Activated CD4-positive, alpha-beta T cell treated with anti-CD3 and anti-CD28 coated beads, Interleukin-2, amount 10 ng/mL, durations not matched to agents 24 days and 14 days (primary cell): ENCODE measurements at places on chromosomes 6 and 20. TPM values are rescaled to one million over a fixed set of nuclear protein-coding genes. Genes with fewer than 3 reads are reported as not detected.

Gene MKKS
- total RNA-seq, result 8.0 and 8.9 TPM in 2 replicates

- no peak for DNase-seq
Measured at GRCh38 chr6:68339488-68340131, 295.5 kb upstream of the ADGRB3 start.

GRCh38 chr6:103277936-103278335 is 1581.8 kb downstream of the HACE1 start:
- DNase-seq, result no peak

GRCh38 chr20:45056473-45057173 is 44.3 kb downstream of the KCNS1 start:
- DNase-seq, result no peak

Gene TNF
- total RNA-seq, result 294 and 303 TPM in 2 replicates

DNA sequence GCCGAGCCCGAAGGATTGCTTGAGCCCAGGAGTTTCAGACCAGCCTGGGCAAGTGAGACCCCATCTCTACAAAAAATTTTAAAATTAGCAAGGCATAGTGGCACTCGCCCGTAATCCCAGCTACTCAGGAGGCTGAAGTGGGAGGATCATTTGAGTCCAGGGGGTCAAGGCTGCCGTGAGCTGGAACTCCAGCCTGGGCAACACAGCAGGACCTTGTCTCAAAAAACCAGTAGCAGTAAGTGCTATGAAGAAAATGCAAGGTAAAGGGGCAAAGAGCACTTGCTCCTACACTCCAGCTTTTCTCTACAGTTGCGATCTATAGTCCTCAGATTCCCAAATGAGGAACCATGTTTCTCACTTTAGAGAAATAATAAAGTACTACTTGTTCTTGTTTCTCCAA is 1.8 kb upstream of the DDX39B start:
- no peak for DNase-seq

DNA sequence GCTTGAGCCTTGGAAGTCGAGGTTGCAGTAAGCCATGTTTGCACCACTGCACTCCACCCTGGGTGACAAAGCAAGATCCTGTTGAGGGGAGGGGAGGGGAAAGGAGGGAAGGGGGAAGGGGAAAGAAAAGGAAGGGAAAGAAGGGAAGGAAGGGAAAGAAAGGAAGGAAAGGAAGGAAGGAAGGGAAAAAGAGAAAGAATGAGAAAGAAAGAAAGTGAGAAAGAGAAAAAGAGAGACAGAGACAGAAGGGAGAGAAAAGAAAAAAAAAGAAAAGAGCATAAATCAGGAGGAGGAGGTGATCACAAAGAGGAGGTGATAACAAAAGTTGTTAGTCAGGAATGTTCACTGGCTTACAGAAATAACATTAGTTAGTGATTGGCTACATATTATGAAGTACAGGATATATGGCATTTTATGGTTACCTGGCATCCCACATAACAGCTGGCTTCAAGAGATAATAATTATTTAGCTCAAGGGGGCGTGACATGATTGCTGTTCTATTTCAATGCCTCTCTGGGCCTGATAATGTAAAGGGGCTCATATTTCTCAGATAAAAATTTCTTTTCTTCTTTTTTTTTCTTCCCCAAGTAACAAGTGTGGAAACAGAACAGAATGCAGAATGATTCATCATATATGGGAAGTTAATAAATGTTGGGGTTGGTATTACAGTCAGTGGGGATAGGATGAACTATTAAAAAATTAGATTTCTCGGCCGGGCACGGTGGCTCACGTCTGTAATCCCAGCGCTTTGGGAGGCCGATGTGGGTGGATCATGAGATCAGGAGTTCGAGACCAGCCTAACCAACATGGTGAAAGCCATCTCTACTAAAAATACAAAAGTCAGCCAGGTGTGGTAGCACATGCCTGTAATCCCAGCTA is 27.1 kb downstream of the SAMHD1 start:
- DNase-seq, result no peak

Gene NOTCH4
- 0.28 and 0.37 TPM in 2 replicates for total RNA-seq

DNA sequence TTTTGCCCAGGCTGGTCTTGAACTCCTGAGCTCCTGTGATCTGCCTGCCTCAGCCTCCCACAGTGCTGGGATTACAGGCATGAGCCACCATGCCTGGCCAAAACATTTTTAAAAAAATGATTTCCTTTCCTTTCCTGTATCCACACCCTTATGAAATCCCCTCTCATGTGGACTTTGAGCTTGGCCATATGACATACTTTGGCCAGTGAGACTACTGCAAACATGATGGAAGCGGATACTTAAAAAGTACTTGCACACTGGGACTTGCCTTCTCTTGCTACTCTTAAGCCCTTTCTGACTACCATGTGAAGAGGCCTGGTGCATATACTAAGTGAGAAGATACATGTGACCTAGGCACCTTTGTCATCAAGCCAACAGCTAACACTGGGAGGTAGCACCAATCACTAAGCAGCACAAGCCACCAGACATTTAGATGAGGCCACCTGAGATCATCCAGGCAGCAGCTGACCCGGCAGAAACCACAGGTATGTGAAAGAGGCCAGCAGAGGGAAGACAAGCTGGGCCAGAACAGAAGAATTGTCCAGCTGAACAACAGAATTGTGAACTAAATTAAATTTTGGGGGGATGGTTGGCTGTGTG is 78.5 kb upstream of the HDAC2 start:
- no peak for DNase-seq

DNA sequence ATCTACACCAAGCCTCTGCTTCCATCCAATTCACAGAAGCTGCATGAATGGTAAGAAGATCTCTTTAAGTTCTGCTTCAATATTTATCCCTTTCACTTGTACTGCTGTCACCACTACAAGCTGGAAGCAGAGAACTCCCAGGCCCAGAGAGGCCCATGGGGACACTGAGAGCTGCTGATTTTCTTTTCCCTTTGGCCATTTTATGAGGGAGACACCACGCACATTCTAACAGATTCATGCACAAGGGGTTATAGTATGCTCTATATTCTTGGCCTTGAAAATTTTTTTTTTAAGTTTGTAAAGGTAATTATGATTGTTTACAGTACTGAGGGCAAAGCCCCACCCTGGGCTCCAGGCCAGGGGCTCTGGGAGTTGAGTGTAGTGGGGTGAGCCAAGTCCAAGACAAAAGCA is 88.4 kb downstream of the MYB start:
- no peak for DNase-seq

Gene CLPSL2
- total RNA-seq, result not detected in 2 replicates

DNA sequence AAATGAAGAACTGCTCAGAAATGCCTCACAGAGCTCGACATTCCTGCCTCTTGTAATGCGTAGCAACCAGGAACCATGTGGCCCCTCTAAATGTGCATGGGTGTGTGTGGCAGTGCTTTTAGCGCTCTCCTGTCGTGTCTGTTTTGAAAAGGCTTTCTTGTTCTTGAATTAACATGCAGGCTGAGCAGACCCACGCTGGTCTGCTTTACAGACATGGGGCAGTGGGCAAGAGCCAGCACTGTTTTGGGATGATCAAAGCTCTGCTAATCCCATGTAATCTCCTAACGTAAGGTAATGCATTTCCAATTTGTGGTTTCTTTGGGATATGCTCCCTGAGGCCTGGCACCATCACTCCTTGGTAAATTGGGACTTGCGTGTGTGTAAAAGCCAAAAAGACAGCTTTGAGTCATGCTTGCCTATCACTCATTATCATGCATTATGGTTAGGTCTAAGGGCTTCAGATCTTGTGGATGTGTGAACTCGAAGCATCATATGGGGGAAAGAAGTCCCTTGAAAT is 11.8 kb downstream of the RIPOR2 start:
- no peak for DNase-seq

- no peak for DNase-seq
Measured at GRCh38 chr6:56668158-56668557, 25.5 kb upstream of the DST start.

Gene PNPLA1
- not detected in 2 replicates for total RNA-seq

Gene PRL
- not detected in 2 replicates for total RNA-seq

- peak; percentile 82 for DNase-seq
Measured at GRCh38 chr6:25788305-25788922, 33.9 kb downstream of the SLC17A4 start.

Gene TUBE1
- 24.3 and 30.1 TPM in 2 replicates for total RNA-seq

- DNase-seq, result no peak
Measured at GRCh38 chr6:147037881-147038280, 166.3 kb upstream of the STXBP5 start.

- no peak for DNase-seq
Measured at GRCh38 chr6:56730663-56731529, 88.2 kb upstream of the DST start.

DNA sequence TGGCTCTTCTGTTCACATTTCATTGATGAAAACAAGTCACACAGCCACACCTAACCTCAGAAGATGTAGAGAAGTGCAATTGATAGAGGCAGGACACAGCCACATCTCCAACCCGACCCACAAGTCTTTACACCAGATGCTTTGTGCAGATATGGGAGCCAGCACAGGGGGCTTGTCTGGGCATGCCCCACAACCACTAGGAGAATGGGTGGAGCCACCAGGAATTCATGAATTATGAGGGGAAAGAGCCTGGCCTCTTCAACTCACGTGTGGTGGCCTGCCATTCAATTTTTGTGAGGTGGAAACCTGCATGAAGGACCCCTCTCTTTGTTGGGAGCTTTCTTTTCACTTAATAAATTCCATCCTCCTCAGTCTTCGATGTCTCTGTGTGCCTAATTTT is 79.1 kb downstream of the OGFRL1 start:
- no peak for DNase-seq

Gene ZC3H12D
- total RNA-seq, result 79.6 and 79.8 TPM in 2 replicates

Gene MYT1
- total RNA-seq, result not detected in 2 replicates

Gene COX4I2
- not detected in 2 replicates for total RNA-seq

GRCh38 chr6:168525114-168525513 is 84.1 kb downstream of the SMOC2 start:
- no peak for DNase-seq

DNA sequence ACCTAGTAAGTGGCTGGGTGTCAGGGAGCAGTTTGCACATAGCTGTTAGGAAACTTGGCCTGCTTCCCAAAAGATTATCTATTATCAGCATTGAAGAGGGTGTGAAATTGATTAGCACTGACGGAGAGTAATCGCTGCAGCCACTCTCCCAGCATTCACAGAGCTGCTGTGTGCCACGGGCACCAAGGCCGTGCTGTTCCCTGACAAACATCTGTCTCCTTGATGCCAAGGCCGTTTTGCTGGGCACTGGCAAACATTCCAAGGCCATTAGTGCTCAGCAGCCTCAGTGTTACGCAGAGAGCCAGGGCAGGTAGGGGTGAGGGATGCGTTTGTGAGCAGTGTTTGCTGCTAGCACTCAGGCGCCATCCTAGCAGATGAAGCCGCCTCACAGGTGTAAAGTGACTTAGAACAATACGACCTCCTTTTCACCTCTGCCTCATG is 57.7 kb upstream of the VSTM2L start:
- no peak for DNase-seq

DNA sequence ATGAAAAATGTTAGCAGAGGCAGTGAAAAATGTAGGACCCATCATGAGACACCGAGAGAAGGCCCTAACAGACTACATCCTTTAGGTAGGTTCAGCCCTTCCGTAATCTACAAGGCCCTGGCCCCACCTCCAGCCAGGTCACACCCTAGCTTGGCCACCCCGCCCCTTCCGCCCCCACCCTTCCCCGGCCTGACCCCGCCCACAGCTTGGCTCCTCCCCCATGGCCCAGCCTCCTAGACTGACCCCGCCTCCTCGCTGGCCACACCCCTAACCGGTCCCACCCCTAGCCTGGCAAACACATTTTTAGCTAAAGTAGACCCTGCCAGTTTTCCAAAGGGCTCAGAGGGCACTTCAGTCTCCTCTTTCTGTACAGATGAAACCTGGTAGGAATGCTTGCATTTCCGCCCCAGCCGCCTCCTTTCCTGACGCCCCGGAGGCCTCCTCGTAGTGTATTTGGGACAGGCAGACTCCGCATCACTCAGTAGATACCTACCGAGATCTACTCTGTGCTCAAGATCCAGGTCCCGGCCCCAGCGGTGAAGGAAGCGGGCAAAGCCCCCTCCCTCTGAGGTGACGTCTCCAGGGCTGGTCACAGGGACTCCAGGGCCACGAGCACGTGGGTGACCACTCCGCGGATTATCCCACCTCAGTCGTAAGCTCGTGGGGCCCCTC is 443.5 kb downstream of the PREX1 start:
- peak; percentile 59 for DNase-seq

- no peak for DNase-seq
Measured at GRCh38 chr6:11209906-11210305, 22.6 kb downstream of the NEDD9 start.

GRCh38 chr6:69096681-69097080 is 461.6 kb downstream of the ADGRB3 start:
- no peak for DNase-seq

Gene PXDC1
- 0.12 and 0.30 TPM in 2 replicates for total RNA-seq

- peak; percentile 73 for DNase-seq
Measured at GRCh38 chr20:38842558-38842981, 37.1 kb downstream of the PPP1R16B start.

GRCh38 chr6:79656134-79656533 is 25.0 kb downstream of the SH3BGRL2 start:
- DNase-seq, result no peak

- DNase-seq, result no peak
Measured at GRCh38 chr6:138577151-138577915, 78.0 kb upstream of the NHSL1 start.

- peak; percentile 86 for DNase-seq
Measured at GRCh38 chr6:165884813-165885765, 222.0 kb upstream of the PDE10A start.

- DNase-seq, result no peak
Measured at GRCh38 chr6:52975580-52975979, 19.5 kb downstream of the GSTA4 start.

GRCh38 chr6:146990284-146990683 is 213.9 kb upstream of the STXBP5 start:
- DNase-seq, result no peak

GRCh38 chr6:10138917-10139316 is 276.0 kb downstream of the TFAP2A start:
- no peak for DNase-seq

- no peak for DNase-seq
Measured at GRCh38 chr20:63361519-63362435, 628 bp upstream of the CHRNA4 start.

DNA sequence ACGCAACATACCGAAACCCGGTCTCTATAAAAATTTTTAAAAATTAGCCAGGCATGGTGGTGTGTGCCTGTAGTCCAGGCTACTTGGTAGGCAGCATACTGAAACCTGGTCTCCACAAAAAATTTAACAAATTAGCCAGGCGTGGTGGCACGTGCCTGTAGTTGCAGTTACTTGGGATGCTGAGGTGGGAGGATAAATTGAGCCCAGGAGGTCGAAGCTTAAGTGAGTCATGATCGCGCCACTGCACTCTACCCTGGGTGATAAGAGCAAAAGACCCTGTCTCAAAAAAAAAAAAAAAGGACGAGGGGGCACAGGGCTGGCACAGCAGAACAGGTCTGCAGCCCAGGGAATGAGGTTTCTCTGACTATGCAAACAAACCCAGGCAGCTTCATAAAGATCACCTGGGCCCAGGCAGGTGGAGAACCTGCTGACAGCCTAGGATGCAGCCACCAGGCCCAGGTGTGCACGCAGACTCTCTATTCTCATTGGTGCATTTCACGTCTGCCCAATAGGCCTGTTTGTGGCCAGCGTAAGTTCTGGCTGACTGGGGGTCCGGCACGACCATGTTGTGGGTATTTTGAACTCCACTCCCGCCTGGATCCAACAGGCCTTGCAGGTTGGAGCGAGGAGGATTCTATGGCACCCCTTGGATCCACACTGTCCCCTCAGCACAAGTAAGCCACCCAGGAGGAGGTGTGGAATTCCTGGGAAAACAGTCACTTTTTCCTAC is 204.5 kb downstream of the PREX1 start:
- no peak for DNase-seq

- no peak for DNase-seq
Measured at GRCh38 chr6:165383323-165383722, 73.9 kb upstream of the C6orf118 start.

Gene GNAS
- 500 and 523 TPM in 2 replicates for total RNA-seq
